ENCODE measurements at places on chromosomes 3 and 15. TPM values are rescaled to one million over a fixed set of nuclear protein-coding genes. Genes with fewer than 3 reads are reported as not detected.

GRCh38 chr3:145849115-145849514 is 311.9 kb downstream of the PLOD2 start:
- H3K36me3 ChIP-seq, result no peaks in the 10 kb centered on the region
- no peaks in the 10 kb centered on the region for H3K4me1 ChIP-seq
- no peak overlapping the region for H3K27ac ChIP-seq
- no peak for DNase-seq
- H3K4me3 ChIP-seq, result no peak overlapping the region
- no peaks in the 10 kb centered on the region for H3K27me3 ChIP-seq

- no peak for DNase-seq
- H3K27me3 ChIP-seq, result no peaks in the 10 kb centered on the region
- no peak overlapping the region for H3K27ac ChIP-seq
- H3K4me3 ChIP-seq, result no peak overlapping the region
- H3K4me1 ChIP-seq, result no peaks in the 10 kb centered on the region
Observed at GRCh38 chr15:56640127-56640526, 93.2 kb downstream of the ZNF280D start.

- no peaks in the 10 kb centered on the region for H3K36me3 ChIP-seq
- DNase-seq, result no peak
- H3K27ac ChIP-seq, result no peak overlapping the region
- no peaks in the 10 kb centered on the region for H3K27me3 ChIP-seq
- H3K4me1 ChIP-seq, result no peaks in the 10 kb centered on the region
Observed at GRCh38 chr3:170565495-170565894, 20.4 kb downstream of the SLC7A14 start.

- no peak overlapping the region for H3K4me3 ChIP-seq
- peaks cover 3% of the 10 kb centered on the region for H3K4me1 ChIP-seq
- no peaks in the 10 kb centered on the region for H3K27me3 ChIP-seq
- no peaks in the 10 kb centered on the region for H3K36me3 ChIP-seq
Observed at GRCh38 chr3:73719861-73720260, 95.1 kb upstream of the PDZRN3 start.

CLDN16 gene
- total RNA-seq, result 0.27 TPM

HPS3 gene
- 19.4 TPM for total RNA-seq

GCSAM gene
- total RNA-seq, result not detected

TGM5 gene
- not detected for total RNA-seq
